ENCODE measurements at places on chromosomes 16 and 17. TPM values are rescaled to one million over a fixed set of nuclear protein-coding genes. Genes with fewer than 3 reads are reported as not detected.
A peak's percentile ranks its signal among the peaks of the same experiment; 100 is the strongest.

The CEP295NL gene
- 1.8 TPM for total RNA-seq

The PLSCR3 gene
- 53.8 TPM for total RNA-seq

The HOXB5 gene
- total RNA-seq = 0.40 TPM

The TMEM100 gene
- total RNA-seq = not detected

The TPSG1 gene
- total RNA-seq = not detected

The TM4SF5 gene
- not detected for total RNA-seq

The CLUH gene
- total RNA-seq = 148 TPM

- H3K27ac ChIP-seq = peak overlapping the region; percentile 96
- no peaks in the 10 kb centered on the region for H3K27me3 ChIP-seq
- H3K4me3 ChIP-seq = no peak overlapping the region
- H3K4me1 ChIP-seq = peaks cover 64% of the 10 kb centered on the region
Observed at GRCh38 chr17:57900991-57901743, 51.3 kb upstream of the MRPS23 start.

DNA sequence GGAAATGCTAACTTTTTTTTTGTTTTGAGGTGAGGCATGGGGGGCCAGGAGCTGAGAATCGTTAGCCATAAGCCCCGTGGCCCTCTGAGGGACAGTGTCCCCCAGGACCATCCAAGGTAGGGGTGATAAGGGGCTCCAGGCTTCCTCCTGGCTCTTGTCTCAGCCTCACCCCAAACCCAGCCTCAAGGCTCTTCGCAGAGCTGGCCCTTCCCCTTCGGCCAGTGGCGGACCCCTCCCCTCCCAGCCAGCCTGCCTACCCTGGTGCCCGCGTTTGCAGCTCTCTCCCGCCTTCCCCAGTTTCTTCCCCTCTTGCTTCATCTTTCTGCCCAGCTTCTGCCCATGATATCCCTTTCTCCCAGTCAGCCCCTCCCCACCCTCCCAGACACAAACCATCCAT is 22.7 kb upstream of the ATP2A3 start:
- DNase-seq = no peak
- H3K36me3 ChIP-seq = no peaks in the 10 kb centered on the region

GRCh38 chr16:53686710-53687109 is 16.9 kb downstream of the RPGRIP1L start:
- no peaks in the 10 kb centered on the region for H3K36me3 ChIP-seq
- H3K4me1 ChIP-seq = no peaks in the 10 kb centered on the region
- no peak overlapping the region for H3K27ac ChIP-seq
- DNase-seq = no peak
- H3K27me3 ChIP-seq = no peaks in the 10 kb centered on the region

GRCh38 chr17:34527908-34528470 is 51.4 kb upstream of the TMEM132E start:
- no peak overlapping the region for H3K4me3 ChIP-seq
- DNase-seq = no peak
- H3K27ac ChIP-seq = no peak overlapping the region
- H3K4me1 ChIP-seq = no peaks in the 10 kb centered on the region
- H3K36me3 ChIP-seq = no peaks in the 10 kb centered on the region

DNA sequence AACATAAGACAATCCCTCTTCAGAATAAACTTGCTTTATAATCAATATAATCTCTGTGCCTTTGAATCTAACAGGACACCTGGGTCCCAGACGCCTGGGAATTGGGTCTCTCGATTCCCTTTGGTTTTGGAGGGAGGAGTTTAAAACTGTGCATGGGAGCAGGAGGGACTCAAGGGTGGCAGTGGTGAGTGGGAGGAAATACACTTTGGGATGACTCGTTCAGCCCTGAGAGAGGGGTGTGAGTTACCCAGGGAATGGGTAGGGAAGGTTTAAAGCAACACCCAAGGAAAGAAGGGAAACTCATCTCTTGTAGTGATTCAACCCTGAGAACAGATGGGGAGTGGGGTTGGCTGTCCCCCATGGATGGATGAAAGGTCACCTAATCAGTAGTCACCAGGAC is 1.6 kb downstream of the RANGRF start:
- no peaks in the 10 kb centered on the region for H3K27me3 ChIP-seq
- no peaks in the 10 kb centered on the region for H3K36me3 ChIP-seq
- peaks cover 6% of the 10 kb centered on the region for H3K4me1 ChIP-seq

DNA sequence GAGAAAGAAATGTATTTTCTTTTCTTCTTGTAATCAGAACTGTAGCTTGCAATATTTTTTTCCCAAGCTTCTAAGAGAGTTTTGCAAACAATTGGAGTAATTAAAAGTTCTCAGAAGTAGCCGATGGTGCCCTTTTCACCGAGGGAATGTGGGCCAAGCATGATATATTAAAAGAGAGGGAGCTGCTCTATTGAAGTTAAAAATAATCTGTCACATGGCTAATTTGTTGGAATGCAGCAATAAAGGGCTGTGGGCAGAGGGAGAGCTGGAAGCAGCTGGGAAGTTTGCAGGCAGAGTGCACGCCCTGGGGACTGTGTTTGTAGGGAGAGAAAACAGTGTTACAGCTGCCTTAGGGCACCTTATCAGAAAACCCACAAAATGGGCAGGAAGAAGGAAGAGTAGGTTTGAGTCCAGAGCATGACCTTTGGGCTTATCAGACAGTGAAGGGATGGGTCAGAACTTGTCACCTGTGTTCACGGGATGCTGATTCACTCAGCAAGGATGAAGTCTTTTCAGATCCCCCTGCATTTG is 18.5 kb upstream of the TERF2 start:
- H3K4me3 ChIP-seq = no peak overlapping the region
- H3K36me3 ChIP-seq = no peaks in the 10 kb centered on the region
- DNase-seq = no peak
- H3K27me3 ChIP-seq = no peaks in the 10 kb centered on the region

GRCh38 chr17:76104140-76104895 is 731 bp upstream of the EXOC7 start:
- peak overlapping the region; percentile 16 for H3K27ac ChIP-seq
- H3K4me3 ChIP-seq = peak overlapping the region; percentile 95
- no peaks in the 10 kb centered on the region for H3K27me3 ChIP-seq
- DNase-seq = no peak

DNA sequence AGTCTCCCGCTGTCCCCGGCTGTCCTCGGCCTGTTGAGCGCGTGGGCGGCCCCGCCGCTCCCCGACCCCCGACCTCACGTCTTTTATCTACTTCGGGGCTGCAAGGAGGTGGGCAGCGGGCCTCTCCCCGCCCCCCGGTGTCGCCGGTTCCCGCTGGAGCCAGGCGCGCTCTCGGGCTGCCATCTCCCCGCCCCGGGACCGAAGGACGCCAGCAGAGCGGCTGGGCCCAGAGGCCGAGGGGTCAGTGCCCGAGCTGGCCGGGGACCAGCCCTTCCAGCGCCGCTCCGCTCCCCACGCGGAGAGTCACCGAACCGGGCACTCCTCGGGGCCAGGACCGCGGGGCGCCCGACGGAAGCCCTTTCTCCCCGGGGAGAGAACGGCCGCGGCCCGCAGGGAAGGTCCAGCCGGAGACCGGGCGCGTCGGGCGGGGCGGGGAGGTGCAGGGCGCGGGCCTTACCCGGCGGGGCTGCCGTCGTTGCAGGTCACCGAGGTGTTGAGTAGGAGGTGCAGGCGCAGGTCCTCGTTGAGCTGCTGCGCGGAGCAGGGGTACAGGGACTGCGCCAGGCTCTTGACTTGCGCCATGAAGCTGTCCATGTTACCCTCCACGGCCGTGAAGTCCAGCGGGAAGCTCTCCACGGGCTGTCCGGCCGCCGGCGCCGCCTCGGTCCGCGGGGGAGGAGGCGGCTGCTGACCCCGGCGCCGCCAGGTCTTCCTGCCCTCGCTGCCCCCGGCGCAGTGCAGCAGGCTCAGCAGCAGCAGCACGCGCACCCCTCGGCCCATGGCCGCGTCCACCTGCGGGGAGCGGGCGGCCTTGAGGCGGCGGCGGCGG is 643 bp downstream of the NOTUM start:
- H3K4me1 ChIP-seq = no peaks in the 10 kb centered on the region
- peaks cover 22% of the 10 kb centered on the region for H3K27me3 ChIP-seq
- no peak overlapping the region for H3K27ac ChIP-seq
- H3K4me3 ChIP-seq = peak overlapping the region; percentile 52
- no peaks in the 10 kb centered on the region for H3K36me3 ChIP-seq

- peaks cover 27% of the 10 kb centered on the region for H3K27me3 ChIP-seq
- H3K4me1 ChIP-seq = no peaks in the 10 kb centered on the region
- no peak overlapping the region for H3K4me3 ChIP-seq
- no peak for DNase-seq
- H3K36me3 ChIP-seq = no peaks in the 10 kb centered on the region
Observed at GRCh38 chr17:78621720-78622490, 44.7 kb upstream of the DNAH17 start.

DNA sequence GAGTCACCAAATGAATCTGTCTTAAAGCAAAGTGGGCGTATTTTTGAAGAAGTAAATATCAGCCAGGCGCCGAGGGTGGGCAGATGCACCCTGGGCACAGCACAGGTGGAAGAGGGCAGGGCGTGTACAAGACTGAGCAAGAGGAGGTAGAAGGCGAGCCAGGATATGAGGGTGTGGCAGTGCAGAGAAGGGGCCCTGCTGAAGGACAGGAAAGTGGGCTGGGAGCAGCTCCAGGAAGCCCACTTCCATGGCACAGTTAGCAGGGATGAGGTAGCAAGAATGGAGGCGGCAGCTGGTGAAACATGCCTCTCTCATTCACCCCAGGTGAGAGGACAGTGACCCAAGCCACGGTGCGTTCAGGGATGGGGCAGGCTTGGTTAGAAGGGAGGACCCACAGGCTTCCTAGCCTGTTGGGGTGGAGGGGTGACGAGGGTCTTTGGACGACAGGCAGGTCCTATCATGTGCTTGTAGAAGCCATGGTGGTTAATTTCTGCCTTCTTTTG is 149.3 kb downstream of the CLEC16A start:
- no peak overlapping the region for H3K27ac ChIP-seq
- no peak overlapping the region for H3K4me3 ChIP-seq
- H3K4me1 ChIP-seq = peaks cover 13% of the 10 kb centered on the region

DNA sequence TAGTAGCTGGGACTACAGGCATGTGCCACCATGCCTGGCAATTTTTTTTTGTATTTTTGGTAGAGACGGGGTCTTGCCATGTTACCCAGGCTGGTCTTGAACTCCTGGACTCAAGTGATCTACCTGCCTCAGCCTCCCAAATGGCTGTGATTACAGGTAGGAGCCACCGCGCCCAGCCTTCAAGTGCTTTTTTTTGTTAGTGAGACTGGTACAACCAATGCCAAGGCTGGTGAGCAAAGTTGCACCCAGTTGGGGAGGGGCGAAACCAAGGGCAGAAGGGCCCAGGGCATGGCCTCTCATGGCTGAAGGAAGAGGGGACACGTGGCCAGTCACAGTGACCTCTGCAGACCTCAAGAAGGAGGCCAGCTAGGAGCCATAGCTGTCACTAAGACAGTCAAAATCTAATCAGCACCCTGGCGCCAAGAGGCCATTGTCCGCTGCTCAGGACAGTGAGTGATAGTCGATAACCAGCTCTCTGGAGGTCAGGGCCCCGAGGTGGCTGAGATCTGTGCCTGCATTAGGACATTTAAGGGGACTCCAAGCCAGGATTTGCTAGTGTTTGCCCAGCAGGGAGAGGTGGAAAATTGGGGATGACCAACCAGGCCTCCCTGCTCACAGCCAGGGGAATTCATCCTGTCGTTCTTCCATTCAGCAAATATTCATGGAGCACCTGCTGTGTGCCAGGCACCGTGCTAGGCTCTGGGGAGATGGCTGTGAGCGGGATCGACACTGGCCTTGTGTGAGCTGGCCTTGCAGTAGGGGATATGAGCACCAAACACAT is 10.2 kb downstream of the IL4R start:
- H3K27ac ChIP-seq = peak overlapping the region; percentile 95
- H3K27me3 ChIP-seq = no peaks in the 10 kb centered on the region
- no peak for DNase-seq
- no peaks in the 10 kb centered on the region for H3K36me3 ChIP-seq
- no peak overlapping the region for H3K4me3 ChIP-seq
- H3K4me1 ChIP-seq = peaks cover 64% of the 10 kb centered on the region

- no peaks in the 10 kb centered on the region for H3K36me3 ChIP-seq
- no peak overlapping the region for H3K4me3 ChIP-seq
- H3K27me3 ChIP-seq = no peaks in the 10 kb centered on the region
- no peaks in the 10 kb centered on the region for H3K4me1 ChIP-seq
- DNase-seq = peak; percentile 59
Observed at GRCh38 chr17:69702078-69702477, 287.6 kb downstream of the MAP2K6 start.

- DNase-seq = peak; percentile 93
- peak overlapping the region; percentile 74 for H3K4me3 ChIP-seq
- no peaks in the 10 kb centered on the region for H3K27me3 ChIP-seq
- H3K4me1 ChIP-seq = peaks cover 29% of the 10 kb centered on the region
- peak overlapping the region; percentile 75 for H3K27ac ChIP-seq
Observed at GRCh38 chr17:78736526-78737079, 45.5 kb downstream of the CYTH1 start.

GRCh38 chr16:67120025-67120424 is 10.3 kb downstream of the PHAF1 start:
- H3K27ac ChIP-seq = no peak overlapping the region
- peaks cover 13% of the 10 kb centered on the region for H3K4me1 ChIP-seq
- no peaks in the 10 kb centered on the region for H3K27me3 ChIP-seq
- peak; percentile 58 for DNase-seq
- no peak overlapping the region for H3K4me3 ChIP-seq

DNA sequence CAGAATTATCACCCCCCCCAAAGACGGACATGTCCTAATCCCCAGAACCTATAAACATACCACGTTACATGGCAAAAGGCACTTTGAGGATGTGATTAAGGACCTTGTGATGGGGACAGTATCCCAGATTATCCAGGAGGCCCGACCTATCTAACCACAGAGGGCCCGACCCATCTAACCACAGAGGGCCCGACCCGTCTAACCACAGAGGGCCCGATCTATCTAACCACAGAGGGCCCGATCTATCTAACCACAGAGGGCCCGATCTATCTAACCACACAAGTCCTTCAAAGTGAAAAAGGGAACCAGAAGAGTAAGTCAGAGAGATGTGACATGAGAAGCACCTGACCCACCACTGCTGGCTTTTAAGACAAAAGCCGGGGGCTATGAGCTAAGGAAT is 56.8 kb downstream of the ANKFY1 start:
- DNase-seq = no peak
- peaks cover 17% of the 10 kb centered on the region for H3K36me3 ChIP-seq
- no peak overlapping the region for H3K4me3 ChIP-seq
- H3K4me1 ChIP-seq = no peaks in the 10 kb centered on the region

- H3K27ac ChIP-seq = no peak overlapping the region
- no peak overlapping the region for H3K4me3 ChIP-seq
- DNase-seq = no peak
- H3K4me1 ChIP-seq = no peaks in the 10 kb centered on the region
Observed at GRCh38 chr17:8725881-8726876, 18.5 kb downstream of the CCDC42 start.

Measured in PC-3 (cell line).